ENCODE measurements at places on chromosomes 16 and 17.
A peak's percentile ranks its signal among the peaks of the same experiment; 100 is the strongest.

DNA sequence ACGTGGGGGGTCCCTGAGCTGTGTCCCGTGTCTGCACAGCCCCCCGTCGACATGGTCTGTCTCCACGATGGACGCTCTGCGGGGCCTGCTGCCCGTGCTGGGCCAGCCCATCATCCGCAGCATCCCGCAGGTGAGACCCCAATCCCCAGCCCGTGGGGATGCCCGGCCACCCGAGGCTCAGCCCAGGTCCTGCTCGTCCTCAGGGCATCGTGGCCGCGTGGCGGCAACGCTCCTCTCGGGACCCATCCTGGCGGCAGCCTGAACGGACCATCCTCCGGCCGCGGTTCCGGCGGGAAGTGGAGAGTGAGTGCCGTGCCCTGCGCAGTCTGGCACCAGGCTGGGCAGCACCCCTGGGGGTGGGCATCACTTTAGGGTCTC lies 4.9 kb downstream of the MSLN start:
- H3K27me3 ChIP-seq, result no peaks in the 10 kb centered on the region
- no peak for DNase-seq
- H3K4me1 ChIP-seq, result no peaks in the 10 kb centered on the region
- H3K27ac ChIP-seq, result no peak overlapping the region
- no peaks in the 10 kb centered on the region for H3K36me3 ChIP-seq
- H3K4me3 ChIP-seq, result no peak overlapping the region

DNA sequence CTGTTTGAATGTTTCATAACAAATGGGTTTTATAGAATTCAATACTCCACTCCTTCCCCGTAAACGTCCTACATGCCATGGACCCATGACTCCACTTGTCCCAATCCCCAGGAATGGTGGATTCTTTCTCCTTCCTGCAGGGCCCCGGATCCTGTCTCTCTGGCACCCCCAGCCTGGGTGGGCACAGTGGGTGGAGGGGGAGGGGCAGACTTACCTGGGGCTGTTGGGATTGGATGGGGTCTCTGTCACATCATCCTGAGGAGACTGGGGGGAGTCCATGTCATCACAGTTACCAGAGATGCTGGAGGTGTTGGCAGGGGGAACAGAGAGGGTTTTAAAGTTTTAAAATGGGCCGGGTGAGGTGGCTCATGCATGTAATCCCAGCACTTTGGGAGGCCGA lies 13.2 kb downstream of the TRPV3 start:
- H3K4me3 ChIP-seq, result no peak overlapping the region
- peaks cover 3% of the 10 kb centered on the region for H3K36me3 ChIP-seq
- H3K4me1 ChIP-seq, result peaks cover 6% of the 10 kb centered on the region
- peaks cover 16% of the 10 kb centered on the region for H3K27me3 ChIP-seq

DNA sequence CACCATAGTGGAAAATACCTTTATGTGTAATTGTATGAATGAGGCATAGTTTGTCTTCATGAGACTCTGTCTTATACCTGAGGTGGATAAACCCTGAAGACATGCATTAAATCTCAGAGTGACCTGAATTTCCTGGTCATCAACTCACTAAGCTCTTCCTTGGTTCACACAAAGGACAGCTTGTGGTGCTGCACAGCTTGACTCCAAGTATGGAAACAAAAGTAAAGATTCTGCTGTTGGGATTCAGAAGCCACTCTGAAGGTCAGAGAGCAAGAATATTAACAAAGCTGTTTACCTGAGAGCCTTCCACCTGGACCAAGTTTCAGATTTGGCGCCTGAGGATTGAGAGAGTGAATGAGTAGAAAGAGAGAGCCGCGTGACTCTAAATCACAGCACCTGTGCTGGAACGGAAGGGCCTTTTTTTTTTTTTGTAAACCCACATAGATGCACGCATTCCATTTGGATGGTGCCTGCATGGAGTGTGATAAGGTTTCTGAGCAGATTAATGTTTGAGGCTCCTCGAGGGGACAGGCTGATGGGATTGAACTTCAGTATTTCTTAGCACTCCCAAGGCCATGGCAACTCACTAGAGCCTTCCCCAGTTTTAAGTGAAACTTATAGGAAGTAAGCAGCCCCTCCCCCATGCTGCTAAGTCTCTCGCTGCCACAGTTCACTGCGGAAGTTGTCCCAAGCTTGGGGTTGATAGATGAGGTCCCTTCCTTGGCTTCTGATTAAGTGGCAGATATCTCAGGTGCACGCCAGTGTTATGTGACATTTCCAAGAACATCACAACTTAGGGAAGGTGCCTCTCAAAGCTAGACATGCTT lies 28.7 kb downstream of the CALB2 start:
- peaks cover 55% of the 10 kb centered on the region for H3K27me3 ChIP-seq
- no peak overlapping the region for H3K4me3 ChIP-seq
- peaks cover 4% of the 10 kb centered on the region for H3K36me3 ChIP-seq
- no peak overlapping the region for H3K27ac ChIP-seq

GRCh38 chr16:79758615-79759346 lies 158.2 kb upstream of the MAF start:
- peaks cover 13% of the 10 kb centered on the region for H3K27me3 ChIP-seq
- peak overlapping the region; percentile 16 for H3K27ac ChIP-seq
- peaks cover 23% of the 10 kb centered on the region for H3K4me1 ChIP-seq
- H3K36me3 ChIP-seq, result peaks cover 2% of the 10 kb centered on the region

- no peaks in the 10 kb centered on the region for H3K36me3 ChIP-seq
- H3K27ac ChIP-seq, result no peak overlapping the region
- DNase-seq, result no peak
- H3K27me3 ChIP-seq, result peaks cover 25% of the 10 kb centered on the region
Observed at GRCh38 chr17:36773039-36773438, 164.2 kb upstream of the LHX1 start.

DNA sequence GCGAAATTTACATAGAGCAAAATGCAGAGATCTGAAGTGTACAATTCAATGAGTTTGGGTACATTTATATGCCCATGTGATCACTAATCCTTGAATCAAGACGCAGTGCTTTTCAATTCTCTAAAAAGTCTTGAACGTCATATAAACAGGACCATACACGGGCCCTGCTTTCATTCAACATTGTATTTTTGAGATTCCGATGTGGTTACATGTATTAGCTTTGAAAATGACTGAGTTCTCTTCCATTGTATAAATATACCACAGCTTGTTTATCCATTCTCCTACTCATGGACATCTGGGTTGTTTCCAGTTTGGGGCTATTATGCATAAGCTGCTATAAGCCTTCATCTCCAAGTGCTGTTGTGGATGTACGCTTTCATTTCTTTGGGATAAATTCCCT lies 45.5 kb downstream of the ZCCHC14 start:
- H3K36me3 ChIP-seq, result peaks cover 26% of the 10 kb centered on the region
- no peak overlapping the region for H3K27ac ChIP-seq
- H3K4me1 ChIP-seq, result peaks cover 15% of the 10 kb centered on the region
- H3K4me3 ChIP-seq, result no peak overlapping the region
- DNase-seq, result no peak

DNA sequence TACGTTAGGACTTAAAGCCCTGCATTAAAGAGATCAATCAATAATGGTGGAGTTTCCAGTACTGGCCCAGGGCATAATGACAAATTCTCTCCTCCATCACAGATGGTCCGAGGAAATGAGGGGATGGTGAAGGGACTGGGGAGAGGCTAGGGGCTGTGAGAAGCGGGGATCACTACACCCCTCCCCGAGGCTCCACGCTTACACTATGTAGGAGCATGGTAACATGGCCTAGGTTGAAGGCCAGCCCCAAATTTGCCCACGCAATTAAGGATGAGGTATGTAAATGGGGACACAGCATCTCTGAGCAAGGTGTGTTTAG lies 8.0 kb upstream of the AKTIP start:
- H3K27me3 ChIP-seq, result no peaks in the 10 kb centered on the region
- peaks cover 18% of the 10 kb centered on the region for H3K4me1 ChIP-seq
- peak overlapping the region; percentile 71 for H3K27ac ChIP-seq
- no peaks in the 10 kb centered on the region for H3K36me3 ChIP-seq

- H3K27ac ChIP-seq, result peak overlapping the region; percentile 98
- H3K4me3 ChIP-seq, result peak overlapping the region; percentile 96
Observed at GRCh38 chr17:17235212-17236174, 1.5 kb downstream of the FLCN start.

DNA sequence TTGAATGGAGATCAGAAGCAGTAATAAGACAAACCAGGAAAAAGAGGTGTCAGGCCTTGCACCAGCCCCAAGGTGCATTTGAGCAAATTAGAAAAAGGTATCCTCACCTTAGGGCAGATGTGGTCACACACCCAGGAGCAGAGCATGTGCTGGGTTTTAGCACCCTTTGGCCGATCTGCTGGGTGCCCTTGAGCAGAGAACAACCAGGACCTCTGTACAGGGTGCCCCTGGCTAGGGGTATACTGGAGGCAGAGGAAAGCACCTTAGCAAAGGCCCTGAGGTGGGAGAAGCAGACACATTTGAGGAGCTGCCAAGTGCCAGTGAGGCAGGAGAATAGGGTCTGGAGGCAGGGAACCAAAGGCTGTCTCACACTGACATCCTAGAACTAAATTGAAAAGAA lies 67.0 kb downstream of the IQCK start:
- H3K4me3 ChIP-seq, result no peak overlapping the region
- H3K4me1 ChIP-seq, result peaks cover 4% of the 10 kb centered on the region
- H3K36me3 ChIP-seq, result no peaks in the 10 kb centered on the region
- peaks cover 4% of the 10 kb centered on the region for H3K27me3 ChIP-seq
- H3K27ac ChIP-seq, result no peak overlapping the region

GRCh38 chr16:57826706-57827625 lies 24.7 kb upstream of the KIFC3 start:
- DNase-seq, result no peak
- H3K27ac ChIP-seq, result no peak overlapping the region
- H3K4me3 ChIP-seq, result no peak overlapping the region
- H3K27me3 ChIP-seq, result peaks cover 18% of the 10 kb centered on the region
- H3K4me1 ChIP-seq, result peaks cover 4% of the 10 kb centered on the region

DNA sequence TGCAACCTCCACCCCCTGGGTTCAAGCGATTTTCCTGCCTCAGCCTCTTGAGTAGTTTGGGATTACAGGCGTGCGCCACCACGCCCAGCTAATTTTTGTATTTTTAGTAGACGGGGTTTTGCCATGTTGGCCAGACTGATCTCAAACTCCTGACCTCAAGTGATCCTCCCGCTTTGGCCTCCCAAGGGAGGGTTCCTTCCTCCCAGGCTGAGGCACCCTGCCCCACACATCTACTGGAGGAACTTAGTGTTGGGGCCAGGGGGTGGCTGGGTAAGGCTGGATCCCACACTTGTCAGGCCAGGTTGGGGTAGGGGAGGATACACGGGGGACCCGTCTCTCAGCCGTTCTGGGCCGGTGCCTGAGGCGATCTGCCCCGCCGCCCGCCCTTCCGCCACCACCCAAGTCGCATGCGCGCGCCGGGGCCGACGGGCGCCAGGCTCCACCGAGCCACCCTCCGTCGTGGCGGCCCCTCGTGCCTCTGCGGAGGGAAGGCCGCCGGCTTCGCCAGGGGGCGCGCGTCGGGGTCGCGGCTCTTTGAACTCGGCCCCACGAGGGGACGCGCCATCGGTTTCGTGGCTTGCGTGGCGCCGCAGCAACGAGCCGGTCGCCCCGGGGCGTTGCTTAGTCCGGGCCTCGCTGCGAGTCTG lies 15.9 kb downstream of the GRB7 start:
- peak overlapping the region; percentile 16 for H3K27ac ChIP-seq
- no peaks in the 10 kb centered on the region for H3K27me3 ChIP-seq
